ENCODE measurements at places on chromosomes 16 and 17. TPM values are rescaled to one million over a fixed set of nuclear protein-coding genes. Genes with fewer than 3 reads are reported as not detected.

The RAMP2 gene
- total RNA-seq, result 2.9 TPM

The TLCD3B gene
- 0.65 TPM for total RNA-seq

The FOXO3B gene
- 1.8 TPM for total RNA-seq

- no peaks in the 10 kb centered on the region for H3K27me3 ChIP-seq
- no peak for DNase-seq
- no peaks in the 10 kb centered on the region for H3K4me1 ChIP-seq
- H3K4me3 ChIP-seq, result no peak overlapping the region
- no peaks in the 10 kb centered on the region for H3K36me3 ChIP-seq
Measured at GRCh38 chr17:4596636-4597380, 12.5 kb downstream of the SMTNL2 start.

The FBXL16 gene
- total RNA-seq, result not detected

DNA sequence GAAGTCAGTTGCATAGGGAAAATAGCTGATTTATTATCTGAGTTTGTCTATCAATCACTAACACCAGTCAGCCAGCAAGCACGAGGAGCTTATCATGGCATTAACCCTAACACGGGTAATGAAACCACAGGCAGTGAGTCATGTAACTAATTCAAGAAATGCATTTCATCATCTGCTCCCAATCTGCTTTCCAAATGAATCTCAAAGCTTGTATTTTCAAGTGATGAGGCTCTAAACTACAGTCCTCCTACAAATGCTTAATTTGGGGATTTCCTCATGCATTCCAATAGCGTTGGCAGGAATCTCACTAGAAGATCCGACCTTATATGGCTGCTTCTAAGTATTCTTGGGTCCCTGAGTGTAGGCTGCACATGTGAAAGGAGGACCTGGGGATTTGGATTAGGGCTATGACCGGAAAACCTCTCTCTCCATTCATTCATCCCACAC lies 118.4 kb upstream of the HSBP1 start:
- no peak for DNase-seq
- H3K27ac ChIP-seq, result no peak overlapping the region
- H3K36me3 ChIP-seq, result no peaks in the 10 kb centered on the region
- no peaks in the 10 kb centered on the region for H3K4me1 ChIP-seq
- no peak overlapping the region for H3K4me3 ChIP-seq

GRCh38 chr16:6512512-6512911 lies 820.1 kb upstream of the RBFOX1 start:
- DNase-seq, result no peak
- H3K4me1 ChIP-seq, result no peaks in the 10 kb centered on the region
- H3K36me3 ChIP-seq, result no peaks in the 10 kb centered on the region
- no peak overlapping the region for H3K4me3 ChIP-seq

GRCh38 chr17:6995500-6996255 lies at the start of gene ALOX12:
TSS of gene ALOX12 (plus strand) at chr17:6996049. CDS start at chr17:6996118, 69 bp downstream.
- peak; percentile 64 for DNase-seq
- H3K36me3 ChIP-seq, result peaks cover 2% of the 10 kb centered on the region
- H3K27me3 ChIP-seq, result no peaks in the 10 kb centered on the region
- peak within 1 kb of the TSS; percentile 43 for H3K4me3 ChIP-seq
- H3K27ac ChIP-seq, result no peak within 1 kb of the TSS

- no peak within 1 kb of the TSS for H3K27ac ChIP-seq
- no peaks in the 10 kb centered on the region for H3K4me1 ChIP-seq
- H3K27me3 ChIP-seq, result peaks cover 4% of the 10 kb centered on the region
- no peak within 1 kb of the TSS for H3K4me3 ChIP-seq
Measured at GRCh38 chr16:27066668-27067537, at the start of gene C16orf82. TSS of gene C16orf82 (plus strand) at chr16:27066927.

- H3K27me3 ChIP-seq, result no peaks in the 10 kb centered on the region
- H3K36me3 ChIP-seq, result no peaks in the 10 kb centered on the region
- H3K27ac ChIP-seq, result peak overlapping the region; percentile 51
- no peak overlapping the region for H3K4me3 ChIP-seq
- H3K4me1 ChIP-seq, result peaks cover 36% of the 10 kb centered on the region
- no peak for DNase-seq
Measured at GRCh38 chr16:82043680-82044584, 8.9 kb downstream of the HSD17B2 start.

- no peak overlapping the region for H3K4me3 ChIP-seq
- no peak overlapping the region for H3K27ac ChIP-seq
- no peaks in the 10 kb centered on the region for H3K36me3 ChIP-seq
- no peak for DNase-seq
Measured at GRCh38 chr16:49699841-49700175, 156.1 kb downstream of the ZNF423 start.

DNA sequence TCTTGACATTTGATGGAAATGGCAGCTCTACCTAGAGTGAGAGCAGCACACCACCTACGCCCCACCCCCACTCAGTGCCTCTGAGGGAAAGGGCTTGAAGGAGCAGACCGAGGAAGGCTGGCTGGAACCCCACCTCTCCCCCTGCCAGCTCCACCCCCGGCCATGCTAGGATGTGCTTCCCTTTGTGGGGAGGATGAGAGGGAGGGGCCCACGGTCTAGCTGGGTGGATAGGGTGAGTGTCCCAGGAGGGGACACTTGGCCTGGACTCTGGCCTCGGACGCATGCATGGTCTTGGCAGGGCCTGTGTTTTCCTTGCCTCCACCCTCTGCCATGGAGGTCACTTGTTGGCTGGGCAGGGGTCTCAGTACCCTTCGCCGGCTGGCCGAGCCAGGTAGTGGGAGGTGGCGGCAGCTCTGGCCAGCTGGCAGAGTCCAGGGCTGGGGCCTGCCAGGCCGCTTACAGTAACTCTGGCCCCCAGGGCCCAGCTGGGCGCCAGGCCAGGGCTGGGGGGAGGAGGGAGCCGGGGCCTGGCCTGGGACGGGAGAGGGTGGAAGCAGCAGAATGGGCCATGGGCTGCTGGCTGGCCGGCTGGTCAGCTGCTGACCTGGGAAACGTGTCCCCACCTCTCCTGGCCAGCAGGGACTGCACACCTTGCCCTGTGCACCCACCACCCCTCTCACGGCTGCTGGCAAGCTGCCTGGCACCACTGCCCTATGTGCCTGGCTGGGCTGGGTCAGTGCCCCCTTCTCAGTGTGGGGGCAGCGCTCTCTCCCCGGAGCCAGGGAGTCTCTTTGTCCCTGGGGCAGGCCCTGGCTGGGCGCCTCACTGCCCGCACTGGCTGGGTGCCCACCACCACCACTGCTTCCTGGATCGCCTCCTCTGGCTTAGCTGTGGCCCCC lies 23.0 kb downstream of the RARA start:
- no peak overlapping the region for H3K4me3 ChIP-seq
- no peaks in the 10 kb centered on the region for H3K27me3 ChIP-seq
- H3K36me3 ChIP-seq, result no peaks in the 10 kb centered on the region
- DNase-seq, result peak; percentile 66
- H3K27ac ChIP-seq, result peak overlapping the region; percentile 87
- H3K4me1 ChIP-seq, result peaks cover 48% of the 10 kb centered on the region

The KRT9 gene
- total RNA-seq, result not detected

The SRL gene
- total RNA-seq, result 0.14 TPM

- no peak for DNase-seq
- peaks cover 35% of the 10 kb centered on the region for H3K4me1 ChIP-seq
- H3K27ac ChIP-seq, result no peak overlapping the region
- H3K27me3 ChIP-seq, result no peaks in the 10 kb centered on the region
- no peak overlapping the region for H3K4me3 ChIP-seq
Measured at GRCh38 chr16:81630635-81631031, 148.5 kb upstream of the PLCG2 start.

DNA sequence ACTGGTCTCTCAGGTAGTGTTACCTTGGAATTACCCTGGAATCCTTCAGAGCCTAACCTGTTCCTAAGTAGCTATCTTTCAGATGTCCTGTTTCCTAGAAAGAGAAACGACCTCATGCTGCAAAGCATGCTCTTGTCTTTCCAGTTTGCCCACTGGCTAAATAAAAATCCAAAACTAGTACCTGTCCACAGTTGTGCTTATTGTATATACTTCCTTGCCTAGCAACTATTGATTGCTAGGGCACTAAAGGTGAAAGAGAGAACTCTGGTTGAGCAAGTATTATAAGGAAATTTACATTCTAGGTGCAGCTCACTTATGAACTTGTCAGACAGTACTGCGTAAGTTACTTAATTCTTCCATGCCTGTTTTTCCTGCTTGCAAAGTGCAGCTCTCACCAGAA lies 38.5 kb downstream of the LIG3 start:
- no peaks in the 10 kb centered on the region for H3K27me3 ChIP-seq
- peaks cover 36% of the 10 kb centered on the region for H3K36me3 ChIP-seq
- peaks cover 7% of the 10 kb centered on the region for H3K4me1 ChIP-seq
- no peak for DNase-seq

DNA sequence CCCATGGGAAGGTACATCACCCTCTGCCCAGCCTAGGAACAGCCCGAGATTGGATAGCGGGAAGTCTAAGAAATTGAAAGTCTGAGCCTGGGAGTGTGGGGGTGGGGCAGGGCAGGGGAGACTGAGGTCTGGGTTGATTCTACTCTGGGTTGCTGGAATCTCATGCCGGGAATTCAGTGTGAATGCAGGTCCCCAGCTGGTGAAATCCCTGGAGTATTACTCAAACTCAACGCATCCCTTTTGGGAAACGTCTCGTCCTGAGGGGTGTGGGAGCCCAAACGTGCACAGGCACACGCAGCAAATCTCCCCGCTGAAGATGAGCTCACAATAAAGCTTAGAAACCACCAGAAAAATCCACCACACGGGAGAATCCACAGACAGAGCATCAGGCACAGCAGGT lies 55.4 kb downstream of the SOCS1 start:
- peaks cover 8% of the 10 kb centered on the region for H3K4me1 ChIP-seq
- DNase-seq, result no peak
- H3K4me3 ChIP-seq, result no peak overlapping the region
- no peaks in the 10 kb centered on the region for H3K27me3 ChIP-seq
- no peak overlapping the region for H3K27ac ChIP-seq

- no peaks in the 10 kb centered on the region for H3K4me1 ChIP-seq
- no peak for DNase-seq
- H3K27me3 ChIP-seq, result no peaks in the 10 kb centered on the region
- no peak overlapping the region for H3K4me3 ChIP-seq
- H3K36me3 ChIP-seq, result no peaks in the 10 kb centered on the region
Measured at GRCh38 chr16:54211203-54211602, 75.4 kb downstream of the IRX3 start.

The SALL1 gene
- total RNA-seq, result 1.8 TPM

The DYNLRB2 gene
- not detected for total RNA-seq

DNA sequence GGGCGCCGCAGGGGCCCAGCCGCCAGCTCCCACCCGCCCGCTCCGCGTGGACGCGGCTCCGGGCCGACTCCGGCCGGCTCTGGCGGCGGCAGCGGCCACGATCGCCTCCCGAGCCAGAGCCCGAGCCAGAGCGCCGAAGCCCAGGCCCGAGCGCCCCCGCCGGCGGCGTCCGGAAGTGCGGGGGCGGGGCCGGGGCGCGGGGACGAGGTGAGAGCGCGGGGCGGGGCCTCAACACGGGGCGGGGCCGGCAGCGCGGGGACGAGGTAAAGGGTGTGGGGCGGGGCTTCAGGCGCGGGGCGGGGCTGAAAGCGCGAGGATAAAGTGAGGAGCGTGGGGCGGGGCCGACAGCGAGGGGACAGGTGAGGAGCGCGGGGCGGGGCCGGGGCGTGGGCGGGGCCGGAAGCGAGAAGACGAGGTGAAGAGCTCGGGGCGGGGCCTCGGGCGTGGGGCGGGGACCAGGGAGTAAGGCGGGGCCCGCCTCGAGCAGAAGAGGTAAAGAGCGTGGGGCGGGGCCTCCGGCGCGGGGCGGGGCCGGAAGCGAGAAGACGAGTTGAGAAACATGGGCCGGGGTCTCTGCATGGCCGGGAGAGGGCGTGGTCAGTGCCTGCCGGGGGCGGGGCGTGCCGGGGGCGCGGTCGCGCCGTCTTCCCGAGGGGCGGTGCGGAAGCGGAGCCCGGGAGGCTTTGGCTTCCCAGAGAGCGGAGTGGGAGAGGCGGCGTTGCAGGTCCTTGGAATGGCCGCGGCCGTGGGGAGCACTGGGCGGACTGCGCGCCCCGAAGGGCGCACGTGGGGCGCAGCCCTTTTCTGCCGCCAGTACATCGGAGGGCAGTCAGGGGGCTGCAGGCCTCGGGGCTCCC lies at the start of gene AXIN1:
Gene AXIN1, minus strand, starts transcription at position 177 of the 857 bp plus-strand sequence. CDS start 5,698 bp downstream, outside the sequence.
- H3K36me3 ChIP-seq, result no peaks in the 10 kb centered on the region
- peak within 1 kb of the TSS; percentile 35 for H3K27ac ChIP-seq
- H3K27me3 ChIP-seq, result no peaks in the 10 kb centered on the region
- peak within 1 kb of the TSS; percentile 66 for H3K4me3 ChIP-seq
- peaks cover 3% of the 10 kb centered on the region for H3K4me1 ChIP-seq
- DNase-seq, result peak; percentile 100

The RNU2-1 gene
- total RNA-seq, result not detected
